AG10803 (cell line): ENCODE measurements at places on chromosomes 2 and 18.

DNA sequence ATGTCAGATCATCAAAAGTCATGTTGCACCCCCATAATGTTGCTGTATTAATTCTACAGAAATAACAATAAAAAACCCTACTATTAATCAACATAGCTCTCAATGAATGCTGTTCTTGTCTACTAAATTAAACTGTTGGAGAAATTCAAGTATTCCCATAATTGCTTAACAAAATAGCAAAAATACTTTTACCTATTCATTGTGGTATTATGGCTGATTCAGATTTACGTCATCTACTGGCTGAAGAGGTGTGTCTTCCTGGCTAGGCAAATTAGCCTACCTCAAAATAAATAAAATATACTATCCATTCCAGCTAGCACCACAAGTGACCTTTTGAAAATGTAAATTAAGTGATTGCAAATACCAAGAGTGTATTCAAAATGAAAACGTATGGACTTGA lies 249.4 kb downstream of the MEIS1 start:
- no peak for DNase-seq

DNA sequence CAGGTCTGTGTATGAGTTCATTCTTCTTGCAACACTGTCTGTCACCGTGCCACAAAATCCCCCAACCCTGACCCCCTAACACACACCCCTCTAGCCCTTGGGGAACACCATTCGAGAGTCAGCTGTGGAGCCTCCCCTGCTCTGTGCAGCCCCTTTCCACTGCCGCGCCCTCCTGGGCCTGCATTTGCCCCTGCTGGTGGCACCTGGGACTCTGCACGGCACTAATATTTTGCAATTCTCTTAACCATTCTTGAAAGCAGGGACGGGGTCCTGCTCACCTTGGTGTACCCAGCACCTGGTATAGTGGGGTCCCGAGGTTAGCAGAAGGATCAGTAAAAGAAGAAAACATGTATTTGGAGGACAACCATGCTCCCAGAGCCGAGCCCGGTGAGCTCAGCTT lies 124.0 kb downstream of the HDAC4 start:
- no peak for DNase-seq

GRCh38 chr2:14760169-14760568 lies 127.7 kb downstream of the LRATD1 start:
- DNase-seq, result no peak

DNA sequence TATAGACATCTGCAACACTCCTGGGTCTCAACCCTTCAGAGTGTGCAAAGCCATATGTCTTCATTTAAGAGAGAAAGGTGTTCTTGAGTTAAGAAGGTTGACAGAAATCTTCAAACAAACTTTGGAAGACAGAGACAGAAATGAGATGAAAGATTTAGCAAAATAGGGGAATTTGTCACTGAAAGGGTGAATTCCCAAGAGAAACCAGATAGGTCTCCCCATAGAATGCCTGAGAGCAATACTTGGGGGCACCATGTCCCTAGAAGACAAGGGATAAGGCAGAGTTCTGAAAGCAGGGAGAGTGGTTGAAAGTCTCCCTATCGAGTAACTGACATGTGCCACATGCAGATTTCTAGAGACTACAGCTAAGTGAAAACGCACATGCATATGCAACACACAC lies 50.0 kb downstream of the AP1S3 start:
- no peak for DNase-seq

DNA sequence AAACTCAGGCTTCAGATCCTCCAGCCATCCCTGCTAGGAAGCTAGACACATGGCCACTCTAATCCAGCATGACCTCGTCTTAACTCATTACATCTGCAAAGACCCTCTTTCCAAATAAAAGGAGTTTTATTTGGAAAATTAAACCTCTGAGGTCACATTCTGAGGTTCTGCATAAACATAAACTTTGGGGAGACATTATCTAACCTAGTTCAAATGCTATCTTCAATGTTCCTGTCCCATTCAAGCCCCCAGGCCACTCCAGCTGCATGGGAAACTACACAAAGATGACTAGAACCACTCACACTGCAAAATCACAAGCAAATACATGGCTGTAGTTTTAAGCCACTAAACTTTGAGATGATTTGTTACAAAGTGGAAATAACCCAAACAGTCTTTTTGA lies 99.0 kb upstream of the RNF152 start:
- DNase-seq, result no peak

- no peak for DNase-seq
These were observed 62.9 kb upstream of the SERTAD2 start for GRCh38 chr2:64716569-64716968.

DNA sequence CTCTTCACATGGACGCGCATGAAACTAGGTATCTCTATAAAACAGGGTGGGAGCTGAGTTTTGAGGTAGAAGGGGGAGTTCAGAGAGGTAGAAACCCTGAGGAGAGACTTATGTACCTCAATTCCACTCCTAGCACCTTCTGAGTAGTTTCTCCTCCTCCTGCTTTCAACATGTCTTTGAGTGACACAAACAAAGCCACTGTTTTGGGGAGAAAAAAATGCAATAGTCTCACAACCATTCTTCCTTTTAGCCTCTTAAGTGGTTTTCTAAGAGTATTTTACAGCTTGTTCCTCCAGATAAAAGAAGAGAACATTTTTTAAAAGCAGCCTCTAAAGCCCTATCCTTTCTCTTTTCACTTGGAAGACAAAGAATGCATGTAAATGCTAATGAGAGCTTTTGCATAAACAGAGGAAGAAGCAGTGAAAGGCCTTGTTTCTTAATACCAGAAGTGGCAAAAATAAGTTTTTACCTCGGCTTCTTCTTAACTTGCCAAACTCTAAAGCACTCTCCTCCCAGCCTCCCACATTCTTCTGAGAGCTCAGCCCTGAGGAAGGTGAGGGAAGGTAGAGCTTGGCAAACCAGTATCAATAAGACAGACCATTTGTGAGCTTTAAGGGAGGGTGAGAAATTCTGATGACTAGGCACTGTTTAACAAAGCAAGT lies 1304.4 kb upstream of the ACVR2A start:
- no peak for DNase-seq

DNA sequence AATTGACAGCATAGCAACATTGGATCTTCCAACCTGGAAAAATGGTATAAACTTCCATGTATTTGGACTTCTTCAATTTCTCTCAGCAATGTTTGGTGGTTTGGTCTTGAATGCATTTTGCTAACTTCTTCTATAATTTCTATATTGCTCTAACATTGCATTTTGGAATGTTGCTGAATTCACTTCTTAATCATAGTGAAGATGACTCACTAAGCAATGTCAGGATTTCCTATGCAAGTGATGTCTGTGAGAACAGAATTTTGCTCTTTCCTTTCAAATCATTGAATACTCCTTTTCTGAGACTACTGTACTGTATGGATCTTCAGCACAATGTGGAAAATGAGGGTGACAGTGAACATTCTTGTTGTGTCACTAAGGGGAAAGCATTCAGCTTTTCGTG lies 28.9 kb upstream of the CDH19 start:
- no peak for DNase-seq

- no peak for DNase-seq
These were observed 101.5 kb upstream of the HS6ST1 start for GRCh38 chr2:128420131-128420530.

GRCh38 chr2:172088245-172089004 lies 3.1 kb downstream of the DLX1 start:
- DNase-seq, result no peak

DNA sequence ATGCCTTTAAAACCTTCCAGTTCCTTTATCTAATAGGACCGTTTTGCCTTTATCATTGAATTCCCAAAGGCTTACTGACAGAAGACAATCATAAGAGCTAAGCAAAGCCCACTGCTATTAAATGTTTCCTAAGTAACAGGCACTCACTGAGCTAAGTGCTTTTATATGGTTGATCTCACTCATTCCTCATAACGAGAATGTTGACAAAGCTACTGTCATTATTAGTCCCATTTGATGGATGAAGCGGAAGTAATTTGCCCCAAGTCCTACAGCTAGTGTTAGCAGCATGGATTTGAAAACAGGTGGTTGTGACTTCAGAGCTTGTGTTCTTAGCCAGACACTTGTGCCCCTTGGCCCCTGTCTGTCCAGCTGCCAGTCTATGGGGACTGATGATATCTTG lies 134.8 kb upstream of the SERPINE2 start:
- DNase-seq, result no peak

DNA sequence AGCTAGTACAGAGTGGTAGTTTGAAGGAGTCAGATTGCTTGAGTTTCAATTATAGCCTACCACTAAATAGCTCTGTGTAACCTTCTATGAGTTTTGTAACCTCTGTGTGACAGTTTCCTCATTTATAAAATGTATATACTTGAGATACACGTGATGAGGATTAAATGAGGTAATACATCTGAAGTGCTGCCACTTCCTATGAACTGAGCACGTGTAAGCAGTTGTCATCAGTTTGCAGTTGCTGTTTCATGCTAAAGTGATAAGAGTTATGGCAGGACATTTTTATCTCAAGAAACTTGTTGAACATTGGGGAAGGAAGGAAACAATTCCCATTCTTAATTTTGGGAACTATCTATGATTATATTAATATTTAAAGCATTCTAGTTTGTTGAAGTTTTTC lies 38.5 kb downstream of the CARF start:
- DNase-seq, result no peak

GRCh38 chr2:179417436-179417949 lies 152.9 kb upstream of the SESTD1 start:
- DNase-seq, result no peak

- DNase-seq, result no peak
These were observed 52.8 kb downstream of the SLC4A10 start for GRCh38 chr2:161676902-161677496.

DNA sequence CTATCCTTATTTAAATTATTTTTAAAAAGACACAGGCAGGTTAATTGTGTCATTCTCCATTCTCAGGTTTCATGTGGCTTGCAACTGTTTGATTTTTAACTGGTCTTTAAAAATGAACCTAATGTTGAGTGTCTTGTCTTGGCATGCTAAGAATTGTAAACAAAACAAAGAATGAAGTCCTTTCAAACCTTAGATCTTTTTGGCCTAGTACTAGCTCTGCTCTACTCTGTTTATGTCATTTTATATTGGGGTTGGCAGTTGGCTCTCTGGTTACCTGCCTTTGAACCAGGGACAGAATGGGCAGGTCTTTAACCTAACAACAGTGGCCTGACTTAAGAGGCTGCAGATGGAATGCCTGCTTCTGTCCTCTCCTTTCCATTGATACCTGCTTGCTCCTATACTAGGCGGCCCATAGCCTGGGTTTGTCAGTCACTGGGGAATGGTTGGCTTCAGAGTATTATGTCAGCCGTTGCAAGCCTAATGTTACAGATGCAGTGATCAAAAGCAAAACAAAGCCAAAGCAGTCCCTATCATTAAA lies 85.5 kb downstream of the MTA3 start:
- no peak for DNase-seq

DNA sequence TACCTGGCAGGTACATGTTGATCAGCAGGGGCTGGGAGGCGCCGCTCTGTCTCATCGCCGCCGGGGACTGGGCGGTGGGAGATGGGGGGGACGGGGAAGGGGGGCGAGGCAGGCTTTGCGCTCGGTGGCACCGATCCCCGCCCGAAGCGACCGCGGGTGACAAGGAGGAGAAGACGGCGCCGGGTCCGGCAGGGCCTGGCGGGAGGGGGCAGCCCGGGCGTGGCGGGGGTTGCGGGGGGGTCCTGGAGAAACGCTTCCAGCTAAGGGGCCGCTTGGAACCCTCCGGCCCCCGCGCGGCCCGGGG lies at the start of gene FEV:
FEV (minus strand) TSS at position 164 of the 304 bp plus-strand sequence; CDS start at position 55, 109 bp downstream.
- DNase-seq, result no peak

DNA sequence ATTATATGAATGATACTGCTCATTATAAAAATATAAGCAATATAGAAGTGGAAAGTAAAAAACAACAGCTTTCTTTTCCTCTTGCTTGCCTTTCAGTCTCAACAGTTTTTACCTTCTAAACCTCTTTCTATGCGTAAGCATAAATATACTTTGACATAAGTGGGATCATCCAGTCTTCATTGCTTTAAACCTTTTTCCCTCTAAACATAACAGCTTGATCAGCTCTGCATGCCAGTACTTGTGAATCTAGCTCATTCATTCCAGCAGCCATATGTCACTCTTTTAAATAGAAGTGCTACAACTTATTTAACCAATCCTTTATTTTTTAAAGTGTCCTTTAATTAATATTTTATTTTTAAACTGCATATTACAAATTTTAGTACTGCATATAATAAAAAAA lies 88.1 kb downstream of the TTC27 start:
- peak; percentile 29 for DNase-seq

GRCh38 chr18:63994783-63995399 lies 25.0 kb downstream of the SERPINB8 start:
- peak; percentile 67 for DNase-seq

DNA sequence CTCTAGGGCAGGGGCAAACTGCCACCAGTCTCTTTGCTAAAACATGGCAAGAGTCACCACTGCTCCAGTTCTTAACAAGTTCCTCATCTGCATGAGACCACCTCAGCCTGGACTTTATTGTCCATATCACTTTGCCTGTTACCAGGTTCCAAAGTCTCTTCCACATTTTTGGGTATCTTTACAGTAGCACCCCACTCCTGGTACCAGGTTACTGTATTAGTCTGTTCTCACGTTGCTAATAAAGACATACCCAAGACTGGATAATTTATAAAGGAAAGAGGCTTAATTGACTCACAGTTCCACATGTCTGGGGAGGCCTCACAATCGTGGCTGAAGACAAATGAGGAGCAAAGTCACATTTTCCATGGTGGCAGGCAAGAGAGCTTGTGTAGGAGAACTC lies 5.5 kb upstream of the DPP4 start:
- no peak for DNase-seq

DNA sequence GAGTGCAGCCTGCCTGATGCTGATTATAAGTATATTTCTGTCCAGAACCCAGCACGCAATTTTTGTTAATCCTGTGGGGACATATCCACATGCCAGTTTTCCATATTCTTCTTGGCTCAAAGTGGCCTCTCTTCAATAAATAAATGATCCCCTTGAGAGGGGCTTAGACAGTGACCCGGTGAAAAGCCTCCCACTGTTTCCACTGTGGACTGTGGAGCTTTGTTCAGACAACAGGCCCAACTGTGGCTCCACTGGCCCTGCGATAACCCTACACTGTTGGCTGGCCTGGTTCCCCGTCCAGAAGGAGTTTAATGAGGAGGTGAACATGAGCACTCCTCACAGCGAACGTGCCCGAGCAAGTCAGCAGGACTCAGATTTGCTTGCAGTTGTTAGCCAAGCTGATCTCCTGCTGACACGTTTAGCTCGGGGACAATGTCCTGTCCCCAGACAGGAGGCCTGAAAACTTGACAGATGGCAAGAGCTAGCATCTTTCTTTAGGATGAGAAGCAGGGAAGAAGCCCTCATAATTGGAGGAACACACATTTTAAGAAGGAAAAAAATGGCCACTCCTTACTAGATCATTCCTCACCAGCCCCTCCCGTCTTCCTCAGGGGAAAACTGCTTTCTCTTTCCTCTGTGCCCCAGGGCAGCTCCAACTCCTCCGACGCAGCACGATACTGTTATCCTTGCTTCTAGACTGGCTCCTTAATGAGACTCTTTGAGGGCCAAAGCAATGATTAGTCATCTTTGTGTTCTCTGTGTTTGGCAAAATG lies 20.0 kb upstream of the MTCL1 start:
- DNase-seq, result peak; percentile 74

- DNase-seq, result no peak
These were observed 170.6 kb downstream of the ALPK2 start for GRCh38 chr18:58458304-58458703.
